Bronchial epithelial cell (primary cell): ENCODE measurements at places on chromosomes 5 and 9. TPM values are rescaled to one million over a fixed set of nuclear protein-coding genes. Genes with fewer than 3 reads are reported as not detected.

Gene CTXN3
- total RNA-seq: not detected in 2 replicates

DNA sequence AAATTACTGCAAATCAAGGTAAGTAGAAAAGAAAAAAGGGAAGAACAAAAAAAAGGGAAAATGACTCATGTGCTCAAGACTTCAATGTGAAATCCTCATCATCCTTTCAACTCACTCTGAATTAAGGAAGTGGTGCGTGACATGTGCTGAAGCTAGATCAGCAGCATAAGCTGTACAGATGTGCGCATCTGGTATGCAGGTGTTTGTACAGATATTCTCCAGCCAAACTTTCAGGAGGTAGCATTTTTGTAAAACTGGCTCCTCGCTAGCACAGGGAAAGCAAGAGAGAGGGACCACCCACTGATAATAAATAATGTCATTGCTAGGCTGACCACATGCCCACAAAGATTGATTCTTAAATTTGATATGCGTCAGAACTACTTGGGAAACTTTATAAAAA, 253.9 kb upstream of the RGMB start:
- DNase-seq: no peak

- peak; percentile 75 for DNase-seq
These were observed 64.6 kb downstream of the ABCA1 start for GRCh38 chr9:104863180-104863883.

GRCh38 chr5:55540525-55540924, 5.8 kb upstream of the PLPP1 start:
- DNase-seq: no peak

DNA sequence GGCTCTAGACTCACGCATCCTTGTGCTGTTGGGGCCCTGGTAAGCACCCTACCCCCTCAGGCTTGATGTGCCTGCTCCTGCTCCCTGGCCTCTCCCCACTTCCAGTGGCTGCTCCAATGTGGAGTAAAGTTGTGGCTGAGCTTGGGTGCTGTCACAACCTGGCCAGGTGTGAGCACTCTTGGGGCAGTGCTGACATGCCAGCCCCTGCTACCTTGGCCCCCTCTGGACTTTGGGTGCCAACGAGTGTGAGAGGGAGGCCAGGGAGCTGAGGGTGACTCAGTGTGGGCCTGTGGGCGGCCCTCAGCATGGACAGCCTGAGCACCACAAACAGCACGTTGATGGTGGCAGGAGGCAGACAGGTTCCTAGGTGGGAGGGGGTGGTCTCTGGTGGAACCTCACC, 870.2 kb upstream of the C9orf72 start:
- no peak for DNase-seq

DNA sequence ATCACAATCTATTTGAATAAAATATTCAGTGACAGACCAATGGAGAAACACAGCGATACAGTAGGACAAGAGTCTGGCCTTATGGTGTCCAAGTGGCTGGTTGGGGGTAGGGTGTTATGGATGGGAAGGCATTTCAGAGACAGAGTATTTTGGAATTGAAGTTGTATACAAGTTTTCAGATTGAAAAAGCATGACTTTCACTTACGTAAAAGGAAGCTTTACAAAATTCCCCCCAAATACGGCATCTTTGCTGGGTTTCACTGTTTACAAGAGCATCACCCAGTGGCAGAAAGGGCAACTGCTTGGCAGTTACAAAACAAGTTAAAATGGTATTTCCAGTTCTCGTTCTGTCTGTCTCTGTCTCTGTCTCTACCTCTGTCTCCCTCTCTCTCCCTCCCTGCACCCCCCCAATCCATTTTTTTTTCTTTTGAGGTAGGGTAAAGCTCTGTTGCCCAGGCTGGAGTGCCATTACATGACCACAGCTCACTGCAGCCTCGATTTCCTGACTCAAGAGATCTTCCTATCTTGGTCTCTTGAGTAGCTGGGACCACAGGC, 86.2 kb downstream of the PTPN3 start:
- DNase-seq: peak; percentile 15

DNA sequence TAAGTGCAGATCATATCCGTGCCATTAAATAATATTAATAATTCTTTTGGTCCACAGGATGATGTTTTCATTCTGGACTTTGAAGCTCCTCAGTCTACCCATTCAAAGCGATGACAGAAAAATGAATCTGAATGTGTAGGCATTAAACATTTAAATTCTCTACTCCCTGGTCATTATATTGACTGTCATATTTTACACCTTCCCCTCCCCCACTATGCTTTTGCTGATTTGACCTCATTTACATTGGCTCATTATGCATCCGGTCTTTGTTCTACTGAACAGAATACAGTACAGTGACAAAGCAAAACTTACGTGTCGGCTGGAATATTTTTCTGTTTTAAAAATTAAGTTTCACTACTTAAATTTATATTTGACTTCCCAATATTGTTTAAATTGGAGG, 289.7 kb upstream of the TMEM161B start:
- DNase-seq: no peak

DNA sequence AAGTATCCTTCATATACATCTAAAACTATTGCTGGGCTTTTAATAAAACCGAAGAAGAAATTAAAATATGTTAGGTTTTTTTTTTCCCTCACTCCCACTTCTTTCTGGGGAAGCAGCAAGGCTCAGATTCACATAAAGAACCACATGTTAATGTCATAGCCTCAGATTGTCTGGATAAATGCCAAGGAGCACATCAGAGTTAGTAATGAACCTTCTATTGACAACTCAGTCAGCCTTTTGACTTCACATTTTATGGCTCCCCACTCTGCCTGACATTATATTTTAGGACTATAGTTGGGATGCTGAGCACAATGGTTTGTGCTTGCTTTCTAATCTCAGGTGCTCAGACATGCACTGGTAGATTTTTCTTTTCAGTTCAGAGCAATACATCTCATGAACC, 21.8 kb downstream of the DMAC1 start:
- DNase-seq: peak; percentile 33

- peak; percentile 62 for DNase-seq
These were observed 13.9 kb downstream of the REXO4 start for GRCh38 chr9:133403766-133404453.

DNA sequence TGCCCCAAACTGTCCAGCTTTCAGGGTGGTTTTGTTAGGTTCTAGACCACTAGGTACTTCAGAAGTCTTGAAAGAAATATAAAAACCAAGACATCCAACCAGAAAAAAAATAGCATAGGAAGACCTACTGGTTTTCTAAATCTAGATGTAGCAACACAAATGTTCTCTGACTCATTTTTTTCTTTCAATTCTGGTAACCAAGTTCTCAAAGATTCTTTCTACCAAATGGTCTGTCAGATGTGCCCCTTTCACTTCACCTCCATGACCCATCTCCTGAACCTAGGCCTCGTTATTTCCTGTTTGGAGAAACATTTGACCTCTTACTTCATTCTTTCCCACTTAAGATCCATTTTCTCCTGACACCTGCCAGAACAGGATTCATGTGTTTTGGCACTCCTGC, 355.3 kb downstream of the KIAA0825 start:
- DNase-seq: no peak

GRCh38 chr5:137190441-137190840, 308.7 kb downstream of the SPOCK1 start:
- peak; percentile 49 for DNase-seq

- DNase-seq: no peak
These were observed 58.2 kb upstream of the RXRA start for GRCh38 chr9:134267881-134268724.

GRCh38 chr5:64690417-64691151, at the start of gene SHISAL2B:
SHISAL2B (plus strand) TSS chr5:64690503; CDS start chr5:64690624, 121 bp downstream.
- no peak for DNase-seq
